ENCODE measurements at places on chromosomes 1 and 21.
A peak's percentile ranks its signal among the peaks of the same experiment; 100 is the strongest.

GRCh38 chr1:75542818-75543570 lies 67.9 kb downstream of the SLC44A5 start:
- DNase-seq = no peak

GRCh38 chr1:157969697-157970485 lies 23.6 kb upstream of the KIRREL1 start:
- DNase-seq = no peak

DNA sequence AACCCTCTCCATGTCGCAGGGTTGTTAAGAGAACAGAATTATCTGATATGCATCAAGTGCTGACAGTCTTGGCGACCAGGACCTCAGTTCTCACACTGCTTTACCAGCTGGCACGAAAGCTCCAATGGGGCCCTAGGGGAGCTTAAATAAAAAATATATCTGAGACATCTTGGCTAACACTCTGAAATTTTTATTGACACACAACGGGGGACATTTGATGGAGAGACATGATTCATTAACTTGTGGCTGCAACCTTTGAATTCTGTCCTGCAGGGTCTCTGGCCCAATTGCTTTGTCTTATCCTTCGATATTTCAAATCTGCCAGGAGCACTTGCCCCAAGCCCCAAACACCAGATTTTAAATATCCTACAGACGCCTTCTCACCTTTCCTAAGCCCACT lies 567.0 kb downstream of the AJAP1 start:
- no peak for DNase-seq

GRCh38 chr1:18927082-18927653 lies 24.8 kb upstream of the ALDH4A1 start:
- DNase-seq = no peak

- DNase-seq = no peak
These were observed 5.9 kb downstream of the FCGR2A start for GRCh38 chr1:161511018-161511755.

- no peak for DNase-seq
These were observed 79.2 kb downstream of the OLIG1 start for GRCh38 chr21:33149181-33149580.

DNA sequence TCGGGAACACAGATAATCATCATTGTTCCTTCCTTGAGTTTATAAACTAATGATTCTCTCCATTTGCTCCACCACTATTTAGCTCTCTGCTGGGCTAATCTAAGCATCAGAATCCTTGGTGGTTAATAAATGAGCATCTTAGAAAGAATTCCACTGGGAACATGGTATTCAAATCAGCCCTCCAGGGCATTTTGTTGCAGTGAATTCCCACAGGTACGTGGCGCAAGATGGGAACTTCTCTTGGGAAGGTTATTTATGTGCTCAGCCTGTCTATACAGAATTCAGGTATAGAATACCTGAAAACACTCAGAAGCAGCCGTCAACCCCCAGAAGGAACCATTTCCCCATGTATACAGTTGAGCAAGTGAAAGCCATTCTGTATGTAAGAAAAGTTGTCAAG lies 131.5 kb downstream of the NTNG1 start:
- DNase-seq = no peak

DNA sequence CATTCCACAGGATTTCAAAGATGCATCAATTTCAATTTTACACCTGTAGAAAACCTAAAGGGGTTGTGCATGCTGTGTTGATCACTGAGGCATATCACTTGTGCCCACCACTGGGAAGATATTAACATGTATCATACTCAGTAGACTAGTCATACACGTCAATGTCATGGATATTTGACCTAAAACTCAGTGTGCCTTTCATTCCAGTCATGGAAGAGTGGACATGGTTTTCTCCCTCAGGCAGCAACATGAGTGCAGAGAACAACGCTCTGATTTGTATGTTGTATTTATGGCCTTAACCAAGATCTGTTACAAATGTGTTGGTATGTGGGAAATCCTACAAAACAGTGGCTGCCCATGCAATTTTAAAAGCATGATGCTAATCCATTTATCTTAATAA lies 6.1 kb upstream of the C1orf53 start:
- no peak for DNase-seq

- DNase-seq = peak; percentile 71
These were observed 1.6 kb downstream of the DRAXIN start for GRCh38 chr1:11693024-11693590.

- peak; percentile 14 for DNase-seq
These were observed 35.5 kb downstream of the CACHD1 start for GRCh38 chr1:64505232-64505943.

- no peak for DNase-seq
These were observed 406.9 kb upstream of the CXADR start for GRCh38 chr21:17105932-17106331.

GRCh38 chr1:21706151-21706835 lies 37.1 kb upstream of the RAP1GAP start:
- no peak for DNase-seq

GRCh38 chr1:54962612-54963395 lies 17.6 kb upstream of the TMEM61 start:
- no peak for DNase-seq

DNA sequence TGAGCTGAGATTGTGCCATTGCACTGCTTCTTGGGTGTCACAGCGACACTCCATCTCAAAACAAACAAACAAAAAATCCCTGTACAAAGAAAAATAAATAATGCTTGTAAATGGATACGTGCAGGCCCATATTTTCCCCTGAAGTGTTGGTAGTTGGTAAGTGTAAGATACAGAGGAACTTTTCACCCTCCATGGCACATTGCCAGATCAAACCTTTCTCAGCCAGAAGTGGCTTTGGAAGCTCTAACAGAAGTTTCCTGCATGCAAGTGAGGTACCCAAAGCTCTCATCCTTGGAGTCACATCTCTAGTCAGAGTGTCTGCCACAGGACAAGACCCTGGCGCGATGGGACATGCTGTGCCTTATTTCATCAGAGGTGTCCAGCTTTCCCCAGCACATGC lies 7.3 kb downstream of the NDUFV3 start:
- DNase-seq = no peak

GRCh38 chr21:36359185-36359584 lies 26.0 kb upstream of the CHAF1B start:
- DNase-seq = no peak

GRCh38 chr1:241895013-241895412 lies 47.0 kb downstream of the EXO1 start:
- DNase-seq = no peak

Measured in bone marrow (tissue), 2 donors.